ENCODE measurements at places on chromosomes 7 and 10.

GRCh38 chr7:35657125-35657524 lies 37.8 kb downstream of the HERPUD2 start:
- no peaks in the 10 kb centered on the region for H3K27me3 ChIP-seq
- H3K4me1 ChIP-seq, result peaks cover 11% of the 10 kb centered on the region
- no peak for DNase-seq
- peaks cover 5% of the 10 kb centered on the region for H3K36me3 ChIP-seq

GRCh38 chr10:58322072-58322834 lies 12.6 kb upstream of the UBE2D1 start:
- H3K4me1 ChIP-seq, result peaks cover 5% of the 10 kb centered on the region
- no peaks in the 10 kb centered on the region for H3K36me3 ChIP-seq

DNA sequence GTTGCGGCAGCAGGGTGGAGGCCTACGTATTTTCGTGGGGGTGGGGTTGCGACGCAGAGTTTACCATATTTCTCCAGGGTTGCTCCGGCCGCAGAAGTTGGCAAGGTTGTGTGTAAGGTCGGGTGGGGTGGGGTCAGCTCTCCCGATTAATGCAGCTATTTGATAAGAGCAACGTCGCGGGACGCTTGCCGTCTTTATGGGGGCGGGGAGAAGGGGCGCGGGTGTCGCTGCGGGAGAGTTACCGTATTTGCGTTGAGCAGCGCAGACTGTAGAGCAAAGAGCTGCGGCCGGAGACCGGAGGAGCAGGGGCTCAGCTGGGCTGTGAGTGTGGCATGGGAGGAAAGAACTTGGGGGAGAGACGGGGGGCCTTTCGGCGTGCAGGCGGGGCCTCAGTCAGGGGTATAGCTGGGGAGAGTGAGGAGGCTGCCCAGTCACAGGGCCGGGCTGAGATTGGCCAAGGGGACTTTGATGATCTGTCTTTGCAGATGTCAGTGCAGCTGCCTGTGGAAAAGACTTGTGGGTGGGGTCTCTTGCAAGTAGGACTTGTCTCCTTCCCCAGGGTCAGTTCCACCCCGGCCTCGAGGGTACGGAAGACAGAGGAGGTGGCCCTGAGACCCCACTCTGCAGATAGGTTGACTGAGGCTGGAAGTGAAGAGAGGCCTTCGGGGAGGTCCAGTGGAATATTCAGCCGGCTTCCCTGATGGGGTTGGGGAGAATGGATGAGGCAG lies 26.6 kb downstream of the ZNF775 start:
- peak overlapping the region; percentile 90 for H3K4me3 ChIP-seq
- peak overlapping the region; percentile 79 for H3K27ac ChIP-seq
- DNase-seq, result no peak
- H3K36me3 ChIP-seq, result peaks cover 18% of the 10 kb centered on the region

GRCh38 chr7:286266-286665 lies 3.7 kb upstream of the FOXL3 start:
- H3K36me3 ChIP-seq, result no peaks in the 10 kb centered on the region
- no peak for DNase-seq
- no peak overlapping the region for H3K27ac ChIP-seq
- H3K4me3 ChIP-seq, result no peak overlapping the region

DNA sequence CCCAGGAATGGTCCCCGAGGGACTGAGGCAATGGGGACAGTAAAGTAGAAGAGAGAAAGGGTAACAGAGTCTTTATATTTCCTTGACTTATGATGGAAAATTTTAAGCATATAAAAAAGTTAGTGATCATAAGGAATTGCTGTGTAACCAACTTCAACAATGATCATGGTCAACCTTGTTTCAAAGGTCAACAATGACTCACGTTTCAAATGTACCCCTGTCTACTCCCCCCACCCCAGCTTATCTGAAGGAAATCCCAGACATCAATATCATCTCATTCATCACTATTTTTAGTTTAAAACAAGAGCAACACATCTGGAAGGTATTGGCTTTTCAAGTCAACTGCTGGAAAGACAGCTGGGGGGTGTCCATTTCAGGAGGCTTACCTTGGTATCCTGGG lies 92.9 kb downstream of the SMURF1 start:
- H3K27me3 ChIP-seq, result no peaks in the 10 kb centered on the region
- H3K4me3 ChIP-seq, result no peak overlapping the region
- no peak for DNase-seq
- no peak overlapping the region for H3K27ac ChIP-seq
- no peaks in the 10 kb centered on the region for H3K4me1 ChIP-seq
- H3K36me3 ChIP-seq, result peaks cover 80% of the 10 kb centered on the region

DNA sequence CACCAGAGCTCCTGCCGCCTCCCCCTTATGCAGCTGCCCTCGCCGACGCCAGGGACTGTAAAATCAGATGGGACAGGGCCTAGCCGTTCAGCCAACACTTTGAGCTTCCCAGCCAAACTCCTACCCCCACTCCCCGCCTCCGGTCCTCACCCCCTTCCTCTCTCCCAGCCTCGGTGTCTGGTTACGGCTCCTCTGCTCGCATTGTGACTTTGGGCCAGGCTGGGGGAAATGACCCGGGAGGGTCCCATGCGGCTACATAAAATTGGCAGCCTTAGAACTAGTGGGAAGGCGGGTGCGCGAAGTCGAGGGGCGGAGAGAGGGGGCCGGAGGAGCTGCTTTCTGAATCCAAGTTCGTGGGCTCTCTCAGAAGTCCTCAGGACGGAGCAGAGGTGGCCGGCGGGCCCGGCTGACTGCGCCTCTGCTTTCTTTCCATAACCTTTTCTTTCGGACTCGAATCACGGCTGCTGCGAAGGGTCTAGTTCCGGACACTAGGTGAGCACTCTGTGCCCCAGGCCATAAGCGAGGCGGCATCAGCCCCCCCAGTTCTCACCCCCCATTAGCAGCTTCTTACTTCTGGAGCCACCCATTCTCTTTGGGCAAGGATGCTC lies at the start of gene KAZALD1:
Gene KAZALD1 (plus strand): TSS at position 366 of the 608 bp plus-strand sequence. CDS start 604 bp downstream, outside the sequence.
- H3K36me3 ChIP-seq, result no peaks in the 10 kb centered on the region
- H3K27ac ChIP-seq, result peak within 1 kb of the TSS; percentile 91
- DNase-seq, result no peak
- H3K4me3 ChIP-seq, result peak within 1 kb of the TSS; percentile 85

- no peaks in the 10 kb centered on the region for H3K36me3 ChIP-seq
- no peak for DNase-seq
- no peak overlapping the region for H3K4me3 ChIP-seq
- H3K27ac ChIP-seq, result no peak overlapping the region
Observed at GRCh38 chr10:122138831-122139625, 132.1 kb upstream of the BTBD16 start.

DNA sequence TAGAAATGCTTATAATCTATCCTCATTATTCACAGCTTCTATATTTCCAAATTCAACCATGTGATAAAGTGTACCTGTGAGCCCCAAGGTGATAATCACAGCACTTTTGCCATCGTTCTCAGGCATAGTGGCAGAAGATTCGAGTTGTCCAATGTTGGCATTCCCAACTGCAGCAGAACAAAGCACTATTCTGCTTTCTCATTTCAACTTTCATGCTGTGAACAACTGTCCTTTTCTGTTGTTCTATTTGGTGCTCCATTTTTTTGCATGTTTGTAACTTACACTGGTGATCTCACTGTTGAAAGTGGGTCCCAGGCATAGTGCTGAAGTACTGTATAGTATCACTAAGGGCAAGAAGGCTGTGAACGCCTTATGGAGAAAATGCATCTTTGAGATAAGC lies 438.2 kb downstream of the PAXIP1 start:
- no peak for DNase-seq
- H3K4me1 ChIP-seq, result no peaks in the 10 kb centered on the region
- H3K4me3 ChIP-seq, result no peak overlapping the region
- no peaks in the 10 kb centered on the region for H3K27me3 ChIP-seq
- no peaks in the 10 kb centered on the region for H3K36me3 ChIP-seq

DNA sequence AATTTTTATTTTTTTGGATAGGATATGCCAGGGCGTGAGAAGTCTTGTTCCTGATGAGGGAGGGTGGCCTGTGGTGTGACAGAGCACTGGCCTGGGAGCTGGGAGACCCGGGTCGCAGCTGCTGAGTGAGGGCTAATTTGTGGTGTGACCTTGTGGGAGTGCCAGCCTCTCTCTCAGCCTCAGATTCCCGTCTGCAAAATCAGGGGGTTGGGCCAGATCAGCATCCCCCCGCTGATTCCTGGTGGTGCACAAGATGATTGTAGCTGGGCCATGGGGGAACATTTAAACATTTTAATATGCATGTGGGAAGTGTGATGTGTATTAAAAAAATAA lies 14.9 kb downstream of the TSPAN15 start:
- DNase-seq, result no peak
- H3K4me3 ChIP-seq, result no peak overlapping the region
- H3K36me3 ChIP-seq, result no peaks in the 10 kb centered on the region
- no peaks in the 10 kb centered on the region for H3K27me3 ChIP-seq

Measured in CD4-positive, alpha-beta T cell (primary cell).